ENCODE measurements at places on chromosomes 5 and 9.

DNA sequence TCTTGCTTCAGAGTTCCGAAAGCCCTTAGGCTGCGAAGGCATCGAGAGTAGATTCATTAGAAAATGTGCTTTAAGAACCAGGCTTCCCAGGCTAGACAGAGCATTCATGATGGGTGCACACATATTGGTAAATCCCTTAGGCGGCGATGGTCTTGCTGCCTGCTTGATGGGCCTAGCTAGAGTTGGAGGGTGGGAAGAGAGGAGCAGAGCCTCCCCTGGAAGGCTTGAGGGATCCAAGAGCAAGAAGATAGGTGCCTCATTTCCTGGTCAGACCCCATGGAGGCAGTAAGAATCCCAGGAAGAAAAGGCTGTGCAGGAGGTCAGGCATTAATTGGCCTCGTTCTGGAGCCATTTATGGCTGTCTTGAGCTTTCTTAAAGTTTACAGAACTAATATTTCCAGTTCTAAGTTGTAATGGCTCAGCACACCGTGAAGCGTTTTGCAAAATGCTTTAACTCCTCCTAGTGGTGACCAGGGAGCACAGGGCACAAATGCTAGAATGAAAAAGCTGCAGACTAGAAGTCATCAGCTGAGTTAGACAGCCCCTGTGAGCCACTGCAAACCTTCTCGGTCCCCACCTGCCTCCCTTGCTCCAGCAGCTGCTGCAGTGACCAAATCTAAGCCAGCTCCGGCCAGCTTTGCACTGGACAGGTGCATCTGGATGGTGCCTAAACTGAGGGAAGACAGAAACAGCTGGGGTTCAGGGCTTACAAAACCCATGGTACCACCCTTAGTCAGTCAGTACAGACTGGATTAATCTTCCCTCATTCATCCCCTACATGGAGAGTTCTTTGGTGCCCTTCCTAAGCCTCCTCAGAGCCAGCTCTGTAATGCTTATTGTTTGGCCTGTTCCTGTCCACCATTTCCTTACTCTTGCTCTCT is 14.7 kb downstream of the SLC45A2 start:
- peak; percentile 9 for DNase-seq

- DNase-seq, result no peak
These were observed 102.7 kb upstream of the MIER3 start for GRCh38 chr5:57054671-57055070.

DNA sequence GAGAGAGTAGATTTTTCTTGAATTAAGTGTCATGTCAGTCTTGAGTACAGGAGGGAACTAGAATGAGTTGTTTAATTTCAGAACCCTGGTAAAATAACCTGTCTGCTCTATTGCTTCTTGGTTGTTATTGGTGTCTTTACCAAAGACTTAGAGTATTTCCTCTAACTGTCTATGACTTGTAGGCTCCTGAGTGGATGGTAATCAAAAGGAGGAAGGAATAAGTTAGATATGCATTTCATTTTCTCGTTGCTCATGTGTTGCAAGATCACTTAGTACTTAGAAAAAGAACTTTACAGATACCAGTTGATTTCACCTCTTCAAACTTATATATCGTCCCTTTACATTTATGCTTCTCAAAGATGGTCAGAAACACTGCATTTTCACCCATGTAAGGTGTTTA is 31.1 kb downstream of the UHRF2 start:
- no peak for DNase-seq

DNA sequence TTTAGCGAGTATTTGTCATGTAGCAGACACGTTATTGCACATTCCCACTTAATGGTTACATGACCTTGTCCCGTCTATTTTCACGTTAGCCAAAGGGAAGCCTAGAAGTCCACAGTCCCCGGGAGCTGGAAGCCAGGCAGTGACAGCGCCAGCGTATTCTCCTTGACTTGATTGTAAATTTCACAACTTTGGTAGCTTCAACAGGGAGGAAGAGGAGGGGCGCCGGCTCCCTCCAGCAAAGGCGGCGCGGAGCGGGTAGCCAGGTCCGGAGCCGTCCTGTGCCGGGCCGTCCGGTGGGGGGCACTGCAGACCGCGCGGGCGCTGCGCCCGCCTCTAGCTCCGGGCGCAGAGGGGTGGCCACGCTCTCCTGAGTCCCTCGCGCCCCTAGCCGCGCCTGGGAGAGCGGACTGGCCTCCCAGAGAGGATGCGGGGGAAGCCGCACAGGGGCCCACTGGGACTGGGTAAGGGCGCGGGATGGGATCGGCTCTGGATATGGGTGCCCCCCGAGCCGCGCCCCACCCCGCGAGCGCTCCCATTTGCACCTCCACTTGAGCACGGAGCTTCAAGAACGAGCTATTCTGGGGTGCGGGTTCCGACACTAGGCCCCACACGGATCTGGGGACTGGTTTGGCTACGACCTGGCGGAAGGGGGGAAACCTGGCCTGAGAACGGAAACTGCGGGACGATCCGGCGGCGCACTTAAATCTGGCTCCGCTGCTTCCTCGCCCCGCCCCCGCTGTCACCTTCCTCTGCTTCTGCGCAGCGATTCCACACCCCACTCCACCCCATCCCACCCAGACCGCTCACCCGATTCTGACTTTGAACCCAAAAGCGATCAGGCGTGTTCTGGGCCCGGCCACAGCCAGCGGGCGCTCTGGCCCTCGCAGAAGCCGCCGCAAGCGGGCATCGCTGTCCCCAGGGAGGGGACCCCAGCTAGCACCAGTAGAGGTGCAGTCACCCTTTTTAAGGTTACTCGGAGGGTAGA is 23.8 kb downstream of the KLF4 start:
- DNase-seq, result no peak

GRCh38 chr5:41796061-41796460 is 74.2 kb downstream of the OXCT1 start:
- no peak for DNase-seq

DNA sequence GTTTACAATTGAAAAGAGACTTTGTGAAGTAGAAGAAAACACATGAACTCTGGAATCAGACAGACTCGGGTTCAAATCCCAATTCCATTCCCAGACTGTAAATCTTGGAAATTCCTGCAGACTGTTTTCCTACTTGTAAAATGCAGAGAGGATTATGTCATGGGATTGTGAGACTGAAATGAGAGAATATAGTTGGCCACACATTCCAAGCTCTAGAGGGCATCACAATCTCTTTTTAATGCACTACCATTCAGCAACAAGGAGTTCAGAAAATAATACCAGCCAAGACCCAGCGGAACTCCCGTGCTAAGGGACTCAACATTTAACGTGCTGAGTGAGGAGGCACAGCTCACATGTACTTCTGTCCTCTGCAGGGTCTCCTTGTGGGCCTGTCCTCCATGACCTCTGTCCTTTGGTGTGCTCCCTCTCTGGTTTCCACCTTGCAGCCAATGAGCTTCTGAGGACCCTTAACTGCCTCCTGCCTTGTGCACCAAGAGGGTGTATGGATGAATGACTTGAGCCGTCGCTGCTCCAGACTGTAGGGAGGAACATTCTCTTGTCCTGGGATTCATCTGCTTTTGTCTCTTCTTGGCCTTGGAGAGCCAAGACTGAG is 263.5 kb downstream of the NTRK2 start:
- DNase-seq, result no peak

- DNase-seq, result no peak
These were observed 31.2 kb downstream of the BTNL9 start for GRCh38 chr5:181071257-181071656.

DNA sequence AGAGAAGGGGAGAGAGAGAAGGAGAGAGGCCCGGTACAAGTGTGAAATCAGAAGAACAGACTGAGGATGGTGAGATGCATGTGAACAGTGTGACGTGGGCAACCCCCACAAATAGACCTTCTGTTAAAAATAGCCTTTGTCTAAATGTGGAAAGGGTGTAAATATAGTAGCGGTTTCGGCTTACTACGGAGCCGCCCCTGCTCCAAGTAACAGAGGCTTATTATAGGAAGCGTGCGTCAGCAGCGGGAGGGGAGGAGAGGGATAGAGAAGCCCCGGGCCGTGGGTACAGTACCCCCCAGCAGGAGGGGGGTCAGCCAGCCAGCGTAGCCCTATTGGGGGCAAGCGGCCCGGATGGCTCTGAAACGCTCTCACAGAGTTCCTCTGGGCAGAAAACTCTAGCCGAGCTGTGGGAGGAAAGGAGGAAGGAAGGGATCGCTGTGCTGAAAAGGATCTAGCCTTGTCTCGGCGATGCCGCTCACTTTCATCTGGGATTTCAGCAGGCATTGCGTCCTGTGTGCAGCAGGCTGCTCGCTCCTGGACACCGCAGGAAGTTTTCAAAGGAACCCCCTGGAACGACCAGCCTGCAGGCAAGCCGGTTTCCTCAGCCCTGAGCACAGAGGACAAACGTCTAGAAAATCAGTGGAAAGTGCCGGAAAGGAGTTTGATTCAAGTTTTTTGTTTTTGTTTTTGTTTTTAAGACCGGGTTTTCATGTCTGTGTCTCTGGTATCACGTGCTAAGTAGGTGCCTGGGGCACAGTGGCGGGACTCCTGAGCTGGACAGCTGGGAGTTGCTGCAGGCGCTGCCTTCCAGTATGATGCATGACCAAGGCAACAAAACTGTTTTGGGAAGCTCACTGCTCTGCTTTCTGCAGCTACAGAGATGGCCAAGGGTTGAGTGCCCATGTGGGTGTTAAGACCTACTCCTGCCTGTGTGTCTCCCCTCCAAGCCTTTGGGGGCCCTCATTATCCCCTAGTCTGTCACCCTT is 146.6 kb downstream of the SEC61B start:
- DNase-seq, result no peak

GRCh38 chr5:71564895-71565294 is 22.2 kb upstream of the MCCC2 start:
- no peak for DNase-seq

GRCh38 chr9:85510830-85511504 is 230.8 kb downstream of the AGTPBP1 start:
- no peak for DNase-seq

GRCh38 chr9:93536874-93537273 is 39.5 kb upstream of the PHF2 start:
- no peak for DNase-seq

DNA sequence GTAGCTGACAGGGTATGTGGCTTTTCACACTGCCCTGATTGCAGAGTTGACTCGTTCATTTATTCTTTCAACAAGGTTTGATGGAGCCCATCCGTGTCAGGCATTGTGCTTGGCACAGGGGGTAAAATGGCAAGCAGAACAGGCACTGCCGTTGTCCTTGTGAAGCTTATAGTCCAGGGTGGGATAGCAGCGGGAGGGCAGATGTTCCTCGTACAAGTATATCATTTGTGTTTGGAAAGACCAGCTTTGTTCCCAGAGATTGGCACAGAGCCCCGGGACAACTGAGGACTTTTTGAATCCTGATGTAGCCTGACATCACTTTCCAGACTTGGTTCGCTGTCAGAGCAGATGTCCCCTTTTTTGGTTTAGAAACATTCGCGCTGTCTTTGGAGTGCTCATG is 50.9 kb downstream of the MVB12B start:
- DNase-seq, result no peak

- no peak for DNase-seq
These were observed 122.3 kb downstream of the VAV2 start for GRCh38 chr9:133869674-133870405.
